ENCODE measurements at places on chromosomes 5 and 9. TPM values are rescaled to one million over a fixed set of nuclear protein-coding genes. Genes with fewer than 3 reads are reported as not detected.

DNA sequence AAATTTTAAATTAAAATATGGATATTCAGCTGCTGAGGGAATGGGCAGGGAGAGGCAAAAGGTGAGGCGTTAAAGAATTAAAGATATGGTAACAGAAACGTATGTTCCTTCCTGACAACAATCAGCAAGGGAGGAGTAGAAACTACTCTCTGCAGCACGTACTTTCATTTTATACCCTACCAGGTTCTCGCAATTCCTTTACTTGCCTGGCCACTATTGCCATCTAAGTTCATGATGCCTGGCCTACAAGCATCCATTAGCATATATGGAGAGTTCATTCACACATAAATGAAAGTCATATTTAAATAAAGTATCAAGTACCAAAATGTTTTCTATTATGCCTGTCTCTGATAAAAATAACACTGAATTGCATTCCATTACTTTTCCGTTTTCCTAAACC lies 125.1 kb downstream of the BNC2 start:
- H3K4me3 ChIP-seq = no peak overlapping the region
- H3K27ac ChIP-seq = no peak overlapping the region
- DNase-seq = no peak
- peaks cover 12% of the 10 kb centered on the region for H3K4me1 ChIP-seq
- H3K36me3 ChIP-seq = no peaks in the 10 kb centered on the region
- no peaks in the 10 kb centered on the region for H3K27me3 ChIP-seq

DNA sequence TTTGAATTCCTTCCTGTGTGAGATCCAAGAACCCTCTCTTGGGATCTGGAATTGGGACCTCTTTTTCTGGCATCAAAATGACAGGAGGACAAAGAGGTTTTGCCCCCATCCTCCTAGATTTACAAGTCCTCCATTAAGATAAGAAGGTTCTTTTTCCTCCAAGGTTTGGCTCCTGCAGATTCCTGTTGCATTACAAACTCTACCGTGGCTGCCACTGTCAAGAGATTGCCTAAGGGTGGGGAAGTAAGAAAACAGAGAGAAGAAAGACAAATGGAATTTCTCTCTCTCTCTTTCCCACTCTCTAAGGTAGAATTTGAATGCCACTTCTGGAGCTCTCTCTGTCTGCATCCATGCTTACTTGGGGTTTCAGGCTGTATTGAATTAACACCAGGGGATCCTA lies 12.0 kb upstream of the SVEP1 start:
- no peaks in the 10 kb centered on the region for H3K4me1 ChIP-seq
- H3K4me3 ChIP-seq = no peak overlapping the region
- no peak for DNase-seq

DNA sequence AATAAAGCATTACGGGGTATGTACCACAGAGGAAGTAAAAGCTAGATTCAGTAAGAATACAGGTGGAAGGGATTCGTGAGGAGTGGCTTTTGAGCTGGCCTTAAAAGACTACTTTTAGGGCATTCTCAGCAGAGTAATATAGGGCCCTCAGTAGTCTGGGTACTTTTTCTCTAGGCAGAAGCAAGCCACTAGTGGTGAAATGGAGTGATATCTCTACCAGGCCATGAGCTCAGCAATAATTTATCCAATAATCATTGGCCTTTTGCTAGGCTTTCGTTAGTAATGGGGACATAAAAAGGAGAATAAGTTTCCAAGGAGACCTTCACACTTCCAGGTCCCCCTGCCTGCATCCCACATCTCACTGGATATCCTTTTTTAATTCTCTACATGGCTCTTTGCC lies 1.7 kb downstream of the POLR3G start:
- no peak overlapping the region for H3K4me3 ChIP-seq
- H3K4me1 ChIP-seq = peaks cover 4% of the 10 kb centered on the region
- no peaks in the 10 kb centered on the region for H3K27me3 ChIP-seq

GRCh38 chr5:158203261-158203660 lies 344.3 kb upstream of the CLINT1 start:
- no peaks in the 10 kb centered on the region for H3K4me1 ChIP-seq
- no peaks in the 10 kb centered on the region for H3K27me3 ChIP-seq
- DNase-seq = no peak

The IL5 gene
- total RNA-seq = not detected

DNA sequence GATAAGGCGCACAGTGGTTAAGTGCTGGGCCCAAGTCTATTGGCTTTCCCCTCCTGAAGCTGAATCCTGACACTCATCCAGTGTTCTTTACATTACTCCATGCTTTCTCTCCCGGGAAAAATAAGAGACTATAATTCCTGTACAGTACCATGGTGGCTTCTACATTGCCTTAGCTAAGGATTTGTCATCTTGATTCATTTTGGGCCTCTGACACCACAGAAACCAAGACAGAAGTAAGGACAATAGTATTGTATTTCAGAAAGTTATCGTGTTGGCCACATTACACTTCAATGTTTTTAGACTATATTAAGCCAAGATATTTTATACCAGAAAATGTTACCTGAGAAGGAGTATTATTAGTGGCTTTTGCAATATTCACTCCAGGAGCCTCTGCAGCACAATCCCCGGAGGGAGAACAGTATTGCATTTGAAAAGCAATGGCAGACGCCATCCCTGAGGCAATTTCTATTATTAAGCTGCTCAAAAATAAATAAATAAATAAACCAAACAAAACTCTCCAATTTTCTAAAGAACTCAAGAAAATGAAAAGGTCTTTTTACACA lies 267.9 kb downstream of the ENC1 start:
- no peak overlapping the region for H3K27ac ChIP-seq
- DNase-seq = no peak
- no peaks in the 10 kb centered on the region for H3K27me3 ChIP-seq
- no peaks in the 10 kb centered on the region for H3K36me3 ChIP-seq

DNA sequence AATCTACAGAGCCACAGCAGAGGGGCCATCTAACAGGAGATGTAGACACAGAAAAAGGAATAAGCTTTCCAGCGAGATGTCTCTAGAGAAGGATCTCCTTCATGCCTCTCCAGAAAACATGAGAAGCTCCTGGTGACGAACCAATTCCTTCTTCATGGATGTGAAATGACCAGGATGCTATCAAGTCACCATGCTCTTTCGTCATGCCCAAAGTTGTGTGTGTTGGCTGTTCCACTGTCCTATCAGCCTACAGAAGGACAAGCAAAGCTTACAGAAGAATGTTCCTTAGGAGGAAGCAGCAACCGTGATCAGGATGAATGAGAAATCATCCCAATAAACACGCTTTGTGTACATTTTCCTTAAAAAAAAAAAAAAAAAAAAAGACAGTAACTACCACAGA lies 54.4 kb downstream of the ALDH7A1 start:
- no peaks in the 10 kb centered on the region for H3K4me1 ChIP-seq
- H3K27me3 ChIP-seq = no peaks in the 10 kb centered on the region
- no peaks in the 10 kb centered on the region for H3K36me3 ChIP-seq
- no peak overlapping the region for H3K27ac ChIP-seq
- H3K4me3 ChIP-seq = no peak overlapping the region

- DNase-seq = no peak
- H3K4me3 ChIP-seq = no peak overlapping the region
- H3K4me1 ChIP-seq = no peaks in the 10 kb centered on the region
- H3K27ac ChIP-seq = no peak overlapping the region
- H3K27me3 ChIP-seq = no peaks in the 10 kb centered on the region
These were observed 132.7 kb downstream of the ELAVL2 start for GRCh38 chr9:23693374-23693773.

The PRPF4 gene
- 20.6 TPM for total RNA-seq

- no peak overlapping the region for H3K27ac ChIP-seq
- H3K36me3 ChIP-seq = no peaks in the 10 kb centered on the region
- no peaks in the 10 kb centered on the region for H3K27me3 ChIP-seq
- no peak for DNase-seq
These were observed 30.7 kb downstream of the ENHO start for GRCh38 chr9:34492051-34492450.

- H3K4me1 ChIP-seq = peaks cover 9% of the 10 kb centered on the region
- H3K4me3 ChIP-seq = no peak overlapping the region
These were observed 48.5 kb downstream of the MFAP3 start for GRCh38 chr5:154087260-154087659.

The DNAI1 gene
- 26.2 TPM for total RNA-seq

The SLC2A6 gene
- total RNA-seq = 27.8 TPM

- no peak for DNase-seq
- H3K36me3 ChIP-seq = no peaks in the 10 kb centered on the region
- no peak overlapping the region for H3K27ac ChIP-seq
- H3K4me3 ChIP-seq = no peak overlapping the region
- H3K27me3 ChIP-seq = no peaks in the 10 kb centered on the region
These were observed 486.2 kb downstream of the DMAC1 start for GRCh38 chr9:7313389-7313788.

The TLX3 gene
- total RNA-seq = not detected

DNA sequence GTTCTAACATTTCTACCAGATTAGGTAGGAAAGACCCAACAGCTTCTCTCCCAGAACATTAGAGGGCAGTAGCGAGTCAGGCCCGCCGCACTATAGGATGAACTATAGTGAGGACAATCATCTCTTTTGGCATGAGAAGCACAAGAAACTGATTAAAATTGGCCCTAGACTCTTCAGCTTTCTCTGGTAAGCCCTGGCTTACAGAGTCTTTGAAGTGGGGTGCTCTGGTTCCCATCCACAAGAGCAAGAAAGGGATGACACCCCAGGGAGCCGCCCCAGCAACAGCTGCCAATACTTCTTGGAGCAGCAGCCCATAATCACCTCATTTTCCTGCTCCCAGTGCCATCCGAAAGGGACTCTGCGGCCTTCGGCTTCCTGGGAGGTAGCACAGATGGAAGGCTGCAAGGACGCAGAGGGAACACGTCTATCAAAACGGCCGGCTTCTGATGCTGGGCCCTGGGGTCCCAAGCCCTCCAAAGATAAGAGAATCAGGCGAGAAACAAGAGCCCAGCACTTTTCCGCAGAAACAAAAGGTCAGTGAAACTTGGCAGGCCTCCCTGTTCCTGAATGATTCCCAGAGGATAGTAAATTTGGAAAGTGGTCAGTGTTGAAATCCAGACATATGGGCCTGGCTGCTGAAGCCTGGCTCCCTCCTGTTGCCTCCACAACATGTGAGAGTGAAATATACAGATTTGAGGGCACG lies 69.3 kb downstream of the HSD17B3 start:
- H3K27me3 ChIP-seq = no peaks in the 10 kb centered on the region
- H3K36me3 ChIP-seq = peaks cover 3% of the 10 kb centered on the region
- H3K27ac ChIP-seq = peak overlapping the region; percentile 14
- no peak overlapping the region for H3K4me3 ChIP-seq
- H3K4me1 ChIP-seq = no peaks in the 10 kb centered on the region
